ENCODE measurements at places on chromosomes 1 and 21. TPM values are rescaled to one million over a fixed set of nuclear protein-coding genes. Genes with fewer than 3 reads are reported as not detected.

The MXRA8 gene
- total RNA-seq = not detected

- DNase-seq = no peak
These were observed 87.0 kb downstream of the DPYD start for GRCh38 chr1:97833881-97834280.

GRCh38 chr1:21782349-21782867, 541 bp downstream of the USP48 start:
- peak; percentile 83 for DNase-seq

The FCGR1A gene
- not detected for total RNA-seq

GRCh38 chr1:4794020-4794780, 139.8 kb downstream of the AJAP1 start:
- no peak for DNase-seq

DNA sequence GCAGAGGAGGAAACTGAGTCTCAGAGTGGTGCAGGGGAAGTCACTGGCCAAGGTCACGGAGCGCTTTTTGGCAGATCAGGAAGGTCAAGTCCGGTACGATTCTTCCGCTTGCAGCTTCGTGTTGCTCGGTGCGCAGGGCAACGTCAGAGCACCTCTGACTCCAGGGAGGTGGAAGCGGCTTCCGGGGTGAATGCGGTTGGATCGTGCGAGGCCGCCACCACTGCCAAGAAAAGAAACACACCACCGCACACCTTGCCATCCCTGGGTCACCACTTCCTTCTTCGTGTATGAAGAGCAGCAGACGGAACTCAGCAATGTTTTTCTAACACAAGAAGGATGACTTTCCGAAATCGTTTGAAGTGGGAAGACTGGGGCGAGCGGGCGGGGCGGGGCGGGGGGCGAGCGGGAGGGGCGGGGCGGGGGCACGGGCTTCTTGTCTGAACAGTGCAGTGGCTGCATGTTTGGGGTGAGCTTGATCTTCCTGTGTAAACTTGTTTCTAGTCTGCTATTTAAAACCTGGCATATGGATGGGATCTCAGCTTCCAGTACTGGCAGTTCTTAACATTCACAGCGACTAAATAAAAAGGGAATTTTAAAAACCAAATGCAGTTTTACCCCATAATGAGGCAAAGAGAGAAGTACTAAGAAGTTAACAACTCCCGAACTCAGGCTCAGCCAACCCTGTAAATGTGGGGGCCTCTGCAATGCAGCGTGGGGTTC, 300.0 kb downstream of the RRAGC start:
- DNase-seq = no peak

- DNase-seq = no peak
These were observed 7.0 kb downstream of the SH3BP5L start for GRCh38 chr1:248818505-248819374.

The SPRR1A gene
- total RNA-seq = not detected

- DNase-seq = peak; percentile 25
These were observed 106.9 kb downstream of the ZNF281 start for GRCh38 chr1:200302921-200303290.

GRCh38 chr21:43717967-43718871, 710 bp upstream of the PDXK start:
- no peak for DNase-seq

The OR2L8 gene
- total RNA-seq = not detected

The ZSCAN20 gene
- total RNA-seq = 5.5 TPM

DNA sequence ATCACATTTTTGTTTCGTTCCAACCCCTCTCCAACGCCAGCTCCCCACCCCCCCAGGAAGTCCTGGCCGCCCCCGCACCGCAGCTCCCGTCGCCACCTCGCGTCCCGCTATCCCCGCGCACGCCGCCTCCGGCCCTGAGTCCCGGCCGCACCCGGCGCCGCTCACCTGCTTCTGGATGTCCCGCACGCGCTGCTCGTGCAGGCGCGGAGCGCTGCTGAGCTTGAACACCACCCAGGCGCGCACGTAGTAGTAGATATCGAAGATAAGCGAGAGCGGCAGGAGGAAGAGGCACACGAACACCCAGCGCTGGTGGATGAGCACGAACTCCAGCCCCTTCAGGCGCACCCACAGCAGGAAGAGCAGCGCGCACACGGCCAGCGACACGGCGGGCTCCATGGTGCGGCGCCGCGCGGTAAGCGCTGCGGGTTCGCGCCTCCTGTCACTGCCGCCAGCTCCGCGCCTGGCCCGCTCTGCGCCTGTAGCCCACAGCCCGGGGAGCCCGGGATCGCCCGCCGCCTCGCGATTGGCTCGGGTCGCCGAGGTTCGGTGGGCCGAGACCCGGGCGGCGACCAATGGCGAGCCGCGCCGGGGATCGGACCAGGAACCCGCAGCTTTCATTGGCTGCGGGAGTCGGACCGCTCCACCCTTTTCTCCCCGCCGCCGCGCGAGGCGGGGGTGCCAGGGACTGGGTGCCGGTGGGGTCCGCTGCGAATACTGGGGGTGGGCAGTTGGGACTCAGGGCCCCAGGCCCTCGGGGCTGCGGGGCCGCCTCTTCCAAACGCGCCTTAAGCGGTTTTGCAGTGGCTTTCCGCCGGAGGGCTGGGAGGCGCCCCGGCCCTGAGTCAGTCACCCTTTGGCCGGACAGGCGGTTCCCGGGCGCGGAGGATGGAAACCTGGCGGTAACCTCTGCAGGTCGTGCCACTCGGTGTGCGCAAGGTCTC, at the start of gene DHCR24:
Gene DHCR24, minus strand, starts transcription at position 472 of the 941 bp plus-strand sequence. Its CDS starts 76 bp downstream, at position 396.
- peak; percentile 89 for DNase-seq

- DNase-seq = no peak
These were observed 30.2 kb downstream of the RAB3B start for GRCh38 chr1:51960262-51960661.

DNA sequence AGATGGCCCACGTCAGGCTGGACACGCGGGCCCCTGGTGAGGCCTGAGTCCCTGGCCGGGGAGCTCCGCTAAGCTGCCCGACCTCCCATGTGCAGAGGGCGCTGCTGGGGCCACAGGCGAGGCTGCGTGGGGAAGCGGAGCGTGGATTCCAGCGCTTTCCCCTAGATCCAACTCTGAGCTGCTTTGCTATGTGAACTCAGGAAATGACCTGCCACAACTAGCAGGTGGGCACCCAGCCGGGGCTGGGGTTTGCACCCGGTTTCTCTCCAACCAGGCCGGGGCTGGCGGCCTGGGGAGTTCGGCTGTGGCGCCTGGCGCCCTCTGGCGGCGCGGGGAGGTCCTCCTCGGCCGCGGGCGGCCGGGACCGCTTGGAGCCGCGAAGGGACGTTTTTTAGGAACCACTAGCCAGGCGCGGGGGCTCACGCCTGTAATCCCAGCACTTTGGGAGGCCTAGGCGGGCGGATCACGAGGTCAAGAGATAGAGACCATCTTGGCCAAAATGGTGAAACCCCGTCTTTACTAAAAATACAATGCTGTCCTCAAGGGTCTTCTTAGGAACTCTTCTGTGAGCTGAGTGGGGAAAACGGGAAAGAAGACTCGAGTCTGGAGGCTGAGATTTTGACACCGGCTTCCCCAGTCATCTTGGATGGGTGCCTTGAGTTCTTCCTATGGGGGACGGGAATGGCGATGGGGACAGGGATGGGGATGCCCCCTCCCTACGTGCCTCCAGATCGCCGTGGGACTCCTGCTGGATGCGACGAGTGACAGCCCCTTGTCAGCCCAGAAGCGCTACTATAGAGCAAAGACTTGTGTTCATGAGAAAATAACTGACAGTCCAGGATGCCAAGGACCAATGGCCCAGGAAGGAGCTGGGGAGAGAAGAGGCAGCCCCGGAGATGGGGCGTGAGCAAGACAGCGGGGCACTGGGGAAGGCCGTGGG, 12.6 kb downstream of the PYCR2 start:
- DNase-seq = peak; percentile 47

The HAO2 gene
- total RNA-seq = under 0.01 TPM

DNA sequence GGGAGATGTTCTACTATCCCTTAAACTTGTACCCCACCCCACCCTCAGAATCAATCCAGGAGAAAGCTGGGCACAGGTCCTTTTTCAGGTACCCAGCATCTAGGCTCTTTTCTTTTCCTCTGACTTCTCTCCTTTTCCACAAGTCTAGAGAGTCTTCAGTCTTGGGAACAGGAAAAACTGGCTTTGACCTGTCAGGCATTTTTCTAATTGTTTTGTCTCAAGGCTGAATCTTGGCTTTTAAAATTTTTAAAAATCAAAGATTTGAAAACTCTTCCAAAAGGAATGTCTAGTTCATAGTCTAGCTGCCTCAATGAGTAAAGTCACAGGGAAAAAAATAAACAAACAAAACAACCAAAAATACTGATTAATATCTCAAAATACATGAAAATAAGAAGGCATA, 161.5 kb downstream of the HFM1 start:
- DNase-seq = no peak

DNA sequence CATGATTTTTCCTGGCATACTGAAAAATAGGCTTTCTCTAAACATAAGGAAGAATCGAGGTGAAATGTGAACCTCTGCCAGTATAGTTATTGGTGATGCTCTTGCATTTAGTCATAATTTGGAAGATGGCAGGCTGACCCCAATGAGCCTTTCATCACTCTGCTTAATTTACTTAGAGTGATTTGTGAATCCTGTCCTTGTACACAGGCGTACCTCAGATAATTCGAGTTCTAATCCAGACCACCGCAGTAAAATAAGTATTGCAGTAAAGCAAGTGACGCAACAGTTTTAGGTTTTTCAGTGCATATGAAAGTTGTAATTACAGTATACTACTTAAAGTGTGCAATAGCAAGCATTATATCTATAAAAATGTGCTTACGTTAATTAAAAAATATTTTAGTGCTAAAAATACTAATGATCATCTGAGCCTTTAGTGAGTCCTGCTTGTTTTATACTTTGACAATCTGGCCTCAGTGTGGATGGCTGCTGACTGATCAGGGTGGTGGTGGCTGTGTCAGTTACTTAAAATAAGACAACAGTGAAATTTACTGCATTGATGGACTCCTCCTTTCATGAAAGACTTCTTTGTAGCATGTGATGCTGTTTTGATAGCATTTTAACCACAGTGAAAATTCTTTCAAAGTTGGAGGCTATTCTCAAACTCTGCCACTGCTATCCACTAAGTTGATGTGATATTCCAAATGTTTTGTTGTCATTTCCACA, 1.7 kb downstream of the PKNOX1 start:
- no peak for DNase-seq

The NPPA gene
- not detected for total RNA-seq

DNA sequence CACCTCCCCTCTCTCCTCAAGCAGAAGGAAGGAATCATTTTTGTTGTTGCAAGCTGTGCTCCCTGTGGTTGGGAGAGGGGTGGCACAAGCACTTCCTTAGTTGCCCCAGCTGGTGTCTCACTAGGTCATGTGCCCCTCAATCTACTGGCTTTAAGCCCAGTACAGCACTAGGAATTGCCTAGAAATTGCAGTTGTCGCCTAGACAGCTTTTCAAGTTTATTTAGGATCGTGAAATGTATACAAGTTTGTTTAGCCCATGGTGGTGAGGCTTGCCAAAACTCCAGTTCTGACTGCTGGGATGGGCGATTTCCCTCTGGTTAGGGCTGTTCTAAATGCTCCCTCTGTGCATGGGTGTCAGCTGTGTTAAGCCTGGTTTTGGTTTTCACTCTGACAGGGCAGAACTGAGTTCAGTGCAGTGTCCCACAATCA, 126.8 kb upstream of the ZNF644 start:
- no peak for DNase-seq

DNA sequence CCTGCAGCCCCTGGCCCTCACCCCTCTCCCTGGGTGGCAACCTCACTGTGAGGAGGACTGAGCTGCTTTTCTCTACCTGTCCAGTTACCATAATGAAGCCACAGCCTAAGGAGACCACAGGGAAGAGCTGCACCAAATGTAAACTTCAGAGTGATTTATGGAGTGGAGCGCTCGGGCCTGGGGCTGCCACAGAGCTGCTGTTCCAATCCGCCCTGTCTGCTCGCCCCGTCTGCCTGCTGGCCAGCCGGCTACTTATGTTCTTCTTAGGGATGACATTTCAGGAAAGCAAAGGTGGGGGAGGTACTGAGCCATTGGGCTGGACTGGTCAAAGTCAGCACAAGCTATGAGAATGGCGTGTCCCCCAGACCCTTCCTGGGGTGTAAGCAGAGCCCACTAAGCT, 17.9 kb downstream of the SYT6 start:
- no peak for DNase-seq

GRCh38 chr1:152870831-152871730, 7.0 kb upstream of the SMCP start:
- DNase-seq = peak; percentile 23

DNA sequence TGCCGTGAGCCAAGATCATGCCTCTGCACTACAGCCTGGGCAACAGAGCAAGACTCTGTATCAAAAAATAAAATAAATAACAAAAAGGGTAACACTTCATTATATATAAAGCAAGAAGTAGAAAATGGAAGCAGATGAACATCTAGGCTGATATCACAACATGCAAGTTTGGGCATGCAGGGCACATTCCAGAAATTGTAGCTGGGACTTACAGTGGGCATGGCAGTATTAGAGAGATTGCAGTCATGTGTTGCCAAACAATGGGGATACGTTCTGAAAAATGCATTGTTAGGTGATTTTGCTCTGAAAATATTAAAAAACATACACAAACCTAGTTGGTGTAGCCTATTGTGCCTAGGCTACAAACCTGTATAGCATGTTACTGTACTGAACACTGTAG, 441.0 kb upstream of the PRMT6 start:
- no peak for DNase-seq

The CELA3A gene
- not detected for total RNA-seq

DNA sequence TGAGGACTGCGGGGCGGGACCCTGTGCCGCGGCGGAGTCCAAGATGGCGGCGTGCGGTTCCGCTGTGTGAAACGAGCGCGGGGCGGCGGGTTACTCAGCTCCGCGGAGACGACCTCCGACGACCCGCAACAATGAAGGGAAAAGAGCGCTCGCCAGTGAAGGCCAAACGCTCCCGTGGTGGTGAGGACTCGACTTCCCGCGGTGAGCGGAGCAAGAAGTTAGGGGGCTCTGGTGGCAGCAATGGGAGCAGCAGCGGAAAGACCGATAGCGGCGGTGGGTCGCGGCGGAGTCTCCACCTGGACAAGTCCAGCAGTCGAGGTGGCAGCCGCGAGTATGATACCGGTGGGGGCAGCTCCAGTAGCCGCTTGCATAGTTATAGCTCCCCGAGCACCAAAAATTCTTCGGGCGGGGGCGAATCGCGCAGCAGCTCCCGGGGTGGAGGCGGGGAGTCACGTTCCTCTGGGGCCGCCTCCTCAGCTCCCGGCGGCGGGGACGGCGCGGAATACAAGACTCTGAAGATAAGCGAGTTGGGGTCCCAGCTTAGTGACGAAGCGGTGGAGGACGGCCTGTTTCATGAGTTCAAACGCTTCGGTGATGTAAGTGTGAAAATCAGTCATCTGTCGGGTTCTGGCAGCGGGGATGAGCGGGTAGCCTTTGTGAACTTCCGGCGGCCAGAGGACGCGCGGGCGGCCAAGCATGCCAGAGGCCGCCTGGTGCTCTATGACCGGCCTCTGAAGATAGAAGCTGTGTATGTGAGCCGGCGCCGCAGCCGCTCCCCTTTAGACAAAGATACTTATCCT, 430 bp downstream of the RBM15 start:
- peak; percentile 54 for DNase-seq

- DNase-seq = no peak
These were observed 14.2 kb upstream of the CELSR2 start for GRCh38 chr1:109235137-109235536.
